Glomerular endothelial cell (primary cell): ENCODE measurements at places on chromosomes 11 and 22. TPM values are rescaled to one million over a fixed set of nuclear protein-coding genes. Genes with fewer than 3 reads are reported as not detected.
A peak's percentile ranks its signal among the peaks of the same experiment; 100 is the strongest.

The OR56A1 gene
- under 0.01 TPM in 1 of 2 replicates, not detected in the other for total RNA-seq

The OVOL1 gene
- not detected in 2 replicates for total RNA-seq

The IFITM10 gene
- 1.1 TPM in 1 of 2 replicates, not detected in the other for total RNA-seq

The PRRG4 gene
- total RNA-seq = 0.44 and 0.88 TPM in 2 replicates

The P2RY6 gene
- 1.1 TPM in 1 of 2 replicates, not detected in the other for total RNA-seq

The RDX gene
- 88.4 and 122 TPM in 2 replicates for total RNA-seq

GRCh38 chr22:49992921-49993648 is 19.5 kb downstream of the IL17REL start:
- no peak for DNase-seq

DNA sequence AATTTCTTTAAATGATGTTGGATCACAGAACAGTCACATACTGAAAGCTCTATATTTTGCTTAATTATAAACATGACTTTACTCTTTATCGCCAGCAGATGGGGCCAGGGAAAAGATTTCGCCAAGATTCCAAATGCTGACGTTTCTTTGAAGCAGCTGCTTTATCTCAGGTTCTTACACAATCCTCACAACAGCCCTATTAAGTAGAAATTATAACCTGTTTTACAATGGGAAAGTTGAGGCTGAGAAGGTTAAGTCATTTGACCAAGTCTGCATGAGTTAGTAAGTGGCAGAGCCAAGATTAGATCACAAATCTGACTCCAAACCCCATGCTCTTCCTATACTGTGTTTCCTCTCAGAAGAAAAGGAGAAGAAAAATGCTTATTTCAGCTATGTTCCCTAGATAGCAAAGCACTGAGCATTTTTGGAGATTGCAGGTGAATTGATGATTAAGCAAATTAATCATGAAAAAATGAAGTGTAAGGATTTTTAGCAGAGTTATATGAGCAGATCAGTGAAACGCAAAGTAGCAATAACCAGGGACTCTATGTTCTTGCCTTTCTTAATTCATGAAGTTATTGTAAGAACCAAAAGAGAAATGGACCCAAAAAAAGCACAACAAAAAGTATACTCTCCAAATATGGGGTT is 79.0 kb downstream of the AASDHPPT start:
- peak; percentile 25 for DNase-seq

DNA sequence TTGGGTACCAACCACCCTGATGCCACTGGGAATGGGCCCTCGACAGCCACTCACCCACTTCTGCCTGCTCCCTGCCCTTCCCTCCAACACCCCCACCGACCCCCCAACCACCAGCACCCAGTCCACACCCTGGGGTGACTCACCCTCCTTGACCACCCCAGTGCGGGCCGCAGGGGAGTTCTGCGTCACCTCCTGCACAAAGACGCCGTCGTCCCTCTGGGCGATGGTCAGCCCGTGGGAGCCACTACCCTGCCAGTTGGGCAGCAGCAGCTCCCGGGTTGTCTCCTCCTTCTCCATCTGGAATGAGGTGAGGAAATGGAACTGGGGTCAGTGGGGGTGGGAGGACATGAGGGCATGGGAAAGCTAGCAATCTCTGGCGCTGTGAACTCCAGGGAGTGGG is 10.8 kb downstream of the AHNAK start:
- no peak for DNase-seq

- DNase-seq = no peak
Observed at GRCh38 chr22:35910003-35910769, 118.4 kb downstream of the RBFOX2 start.

GRCh38 chr11:78958444-78958843 is 383.8 kb upstream of the NARS2 start:
- DNase-seq = no peak

DNA sequence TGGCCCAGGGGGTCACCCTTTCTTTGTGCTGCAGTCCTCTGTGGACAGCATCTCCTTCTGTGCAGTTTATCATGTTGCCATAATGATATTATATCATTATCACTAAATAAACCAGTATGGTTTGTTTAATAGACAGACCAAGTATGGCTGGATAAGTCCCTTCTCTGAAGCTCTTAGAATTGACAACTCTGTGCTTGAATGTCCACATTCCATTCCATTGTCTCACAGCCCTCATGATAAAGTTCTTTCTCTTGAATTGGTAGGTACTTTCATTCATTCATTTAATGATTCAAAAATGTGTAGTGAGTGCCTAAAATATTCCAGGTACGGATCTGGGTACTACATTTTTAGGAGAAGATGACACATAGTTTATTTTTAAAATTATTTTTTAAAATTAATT is 7.8 kb downstream of the RPS6KA4 start:
- DNase-seq = no peak

DNA sequence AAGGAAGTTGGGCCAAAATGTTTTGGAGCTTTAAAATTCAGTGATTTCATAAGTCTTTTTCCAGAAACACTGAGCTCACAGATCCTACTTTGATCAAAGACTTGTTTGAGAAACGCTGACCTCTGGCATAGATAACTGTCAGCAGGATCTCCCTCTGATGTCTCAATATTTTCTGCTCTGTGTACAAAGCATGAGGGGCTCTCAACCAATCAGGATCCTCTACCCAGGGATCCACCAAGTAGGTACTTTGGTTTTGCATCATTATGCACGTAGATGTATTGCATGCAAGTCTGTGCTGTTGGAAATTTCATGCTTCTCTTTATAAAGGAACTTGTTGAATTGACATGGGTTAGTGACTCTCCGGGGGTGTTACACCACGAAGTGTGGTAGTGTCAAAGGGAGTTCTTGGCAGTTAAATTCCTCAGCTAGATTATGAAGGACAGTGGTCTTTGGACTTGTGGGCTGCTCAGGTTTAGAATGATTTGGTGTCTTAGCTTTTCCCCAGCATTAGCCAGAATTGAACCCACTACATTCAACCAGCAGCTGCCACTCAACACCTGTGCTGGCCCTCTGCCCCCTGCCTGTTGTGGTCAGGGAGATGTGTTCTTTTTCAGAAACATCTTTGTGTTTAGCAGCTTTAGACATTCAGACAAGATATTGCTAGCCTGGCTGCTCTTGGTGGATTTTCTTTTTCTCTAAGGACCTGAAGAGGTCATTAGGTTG is 1.7 kb upstream of the DIXDC1 start:
- DNase-seq = no peak

GRCh38 chr11:57414612-57415212 is 12.2 kb downstream of the SLC43A3 start:
- no peak for DNase-seq

GRCh38 chr22:47276991-47277390 is 514.5 kb downstream of the TBC1D22A start:
- DNase-seq = no peak

- DNase-seq = no peak
Observed at GRCh38 chr22:20408891-20409290, 14.9 kb downstream of the ZNF74 start.

DNA sequence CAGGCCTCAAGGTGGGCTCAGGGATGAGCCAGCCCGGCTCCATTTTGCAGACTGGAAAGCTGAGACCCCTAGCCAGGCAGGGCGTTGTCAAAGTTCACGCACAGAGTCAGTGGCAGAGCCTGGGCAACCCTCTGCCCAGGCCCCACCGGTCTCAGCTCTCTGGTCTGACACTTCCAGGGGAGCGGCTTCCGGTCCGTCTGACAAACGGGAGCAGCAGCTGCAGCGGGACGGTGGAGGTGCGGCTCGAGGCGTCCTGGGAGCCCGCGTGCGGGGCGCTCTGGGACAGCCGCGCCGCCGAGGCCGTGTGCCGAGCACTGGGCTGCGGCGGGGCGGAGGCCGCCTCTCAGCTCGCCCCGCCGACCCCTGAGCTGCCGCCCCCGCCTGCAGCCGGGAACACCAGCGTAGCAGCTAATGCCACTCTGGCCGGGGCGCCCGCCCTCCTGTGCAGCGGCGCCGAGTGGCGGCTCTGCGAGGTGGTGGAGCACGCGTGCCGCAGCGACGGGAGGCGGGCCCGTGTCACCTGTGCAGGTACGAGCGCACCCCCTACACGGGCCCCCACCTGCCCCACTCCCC is 36.0 kb downstream of the CD6 start:
- no peak for DNase-seq

- DNase-seq = no peak
Observed at GRCh38 chr11:19419808-19420207, 179.1 kb upstream of the E2F8 start.

GRCh38 chr11:75031771-75032549 is 43.2 kb downstream of the NEU3 start:
- DNase-seq = peak; percentile 37

- no peak for DNase-seq
Observed at GRCh38 chr11:130666781-130667251, 218.4 kb downstream of the ADAMTS15 start.

DNA sequence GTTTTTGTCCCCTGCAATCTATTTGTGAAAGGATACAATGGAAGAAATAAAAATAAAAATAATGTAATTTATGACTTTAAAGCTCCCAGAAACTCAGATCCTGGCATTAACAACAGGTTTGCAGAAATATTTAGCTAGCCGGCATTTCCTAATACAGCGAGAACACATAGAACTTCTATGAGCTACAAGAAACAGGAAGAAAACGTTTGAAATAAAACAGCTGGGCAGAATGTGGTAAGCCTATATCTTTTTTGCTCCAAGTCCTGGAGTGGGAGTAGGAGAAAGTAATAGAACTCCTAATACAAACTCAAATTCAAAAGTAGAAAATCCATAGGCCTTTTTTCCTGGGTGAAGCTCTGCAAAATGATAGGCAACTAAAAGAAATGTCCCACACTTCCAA is 29.6 kb upstream of the FIBIN start:
- no peak for DNase-seq
